Germinal center (tissue), 1 donor: ENCODE measurements at places on chromosomes 5 and 9.

DNA sequence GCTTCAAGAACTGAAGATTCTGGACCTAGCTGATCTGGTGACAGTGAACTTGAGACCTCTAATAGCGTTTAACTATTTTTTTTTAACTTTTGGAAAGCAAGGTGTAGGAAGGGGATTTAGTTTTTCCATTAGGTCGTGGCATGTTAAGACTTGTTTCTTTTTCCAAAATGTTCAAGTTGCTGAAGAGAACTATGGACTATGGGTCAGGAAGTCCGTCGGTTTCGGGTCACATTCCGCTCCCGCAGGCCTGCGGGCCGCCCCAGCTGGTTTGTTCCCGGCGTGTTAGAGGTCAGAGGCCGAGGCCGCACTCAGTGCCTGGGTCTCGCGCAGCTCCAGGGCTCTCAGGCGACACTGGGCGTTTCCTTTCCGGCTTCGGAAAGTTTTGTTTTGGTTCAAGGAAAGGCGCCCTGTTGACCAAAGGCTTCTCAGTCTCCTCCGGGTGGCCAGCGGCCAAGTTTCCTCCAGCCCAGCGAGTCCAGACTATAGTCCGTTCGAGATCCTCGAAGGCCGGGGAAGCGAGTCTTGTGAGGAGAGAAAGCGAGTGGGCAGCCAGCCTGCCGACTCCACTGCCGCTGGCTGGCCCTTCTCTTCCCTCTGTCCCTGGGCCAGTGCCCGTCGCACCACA lies 586 bp upstream of the FCHO2 start:
- DNase-seq, result no peak

- DNase-seq, result no peak
Observed at GRCh38 chr9:128120061-128120740, 7.3 kb downstream of the PTGES2 start.

DNA sequence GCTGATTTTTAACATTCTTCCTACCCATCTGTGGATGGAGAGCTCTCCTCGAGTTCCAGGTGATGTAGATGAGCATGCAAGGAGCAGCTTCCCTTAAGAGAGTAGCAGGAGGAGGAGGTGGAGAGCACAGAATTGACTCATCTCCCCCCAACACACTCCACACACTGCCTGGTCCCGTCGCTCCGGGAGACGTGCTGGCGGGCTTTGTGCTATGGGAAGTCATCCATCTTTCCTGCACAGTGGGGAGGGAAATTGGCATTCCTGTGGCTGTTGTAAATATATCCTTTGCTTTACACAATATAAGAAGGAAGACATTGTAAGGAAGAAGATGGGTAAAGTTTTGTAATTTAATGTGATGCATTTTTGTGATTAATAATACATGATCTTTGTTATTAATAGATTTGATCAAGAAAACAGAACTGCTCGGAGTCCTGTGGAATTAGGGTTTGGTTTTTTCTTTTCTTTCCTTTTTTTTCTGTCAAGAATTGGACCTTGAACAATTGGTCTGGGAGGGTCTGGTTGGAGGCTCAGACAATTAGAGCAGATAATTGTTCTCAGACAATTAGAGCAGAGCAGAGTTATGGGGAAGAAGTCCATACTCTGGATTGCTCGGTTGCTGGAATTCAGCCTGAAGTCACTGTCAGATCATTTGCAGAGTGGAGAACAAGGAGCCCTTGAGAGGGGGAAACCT lies 297.8 kb downstream of the GADD45G start:
- no peak for DNase-seq

- DNase-seq, result no peak
Observed at GRCh38 chr5:135491038-135491551, 38.9 kb upstream of the TIFAB start.

GRCh38 chr5:123515904-123516303 lies 3.9 kb downstream of the CSNK1G3 start:
- no peak for DNase-seq

GRCh38 chr5:26432386-26432785 lies 606.0 kb downstream of the CDH9 start:
- no peak for DNase-seq

DNA sequence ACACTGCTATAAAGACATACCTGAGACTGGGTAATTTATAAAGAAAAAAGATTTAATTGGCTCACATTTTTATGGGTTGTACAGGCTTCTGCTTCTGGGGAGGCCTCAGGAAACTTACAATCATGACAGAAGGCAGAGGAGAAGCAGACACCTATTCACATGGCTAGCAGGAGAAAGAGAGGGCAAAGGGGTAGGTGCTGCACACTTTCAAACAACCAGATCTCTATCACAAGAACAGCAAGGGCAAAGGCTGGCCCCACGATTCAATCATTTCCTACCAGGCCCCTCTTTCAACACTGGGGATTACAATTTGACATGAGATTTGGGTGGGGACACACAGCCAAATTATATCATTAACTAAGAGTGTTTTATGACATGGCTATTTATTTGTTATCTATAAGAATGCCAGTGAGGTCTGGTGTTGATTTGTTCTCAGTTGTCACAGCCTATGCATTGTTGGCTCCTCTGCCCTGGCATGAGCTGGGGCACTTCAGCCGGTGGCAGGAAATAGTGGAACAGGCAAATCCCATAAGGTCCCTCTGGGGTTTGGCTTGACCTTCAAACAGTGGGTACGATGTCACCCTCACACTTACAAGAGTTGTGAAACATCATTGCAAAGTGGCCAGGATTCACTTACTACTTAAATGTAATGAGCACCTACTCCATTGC lies 44.1 kb downstream of the SPARC start:
- no peak for DNase-seq

- no peak for DNase-seq
Observed at GRCh38 chr9:125745018-125745417, 2.2 kb upstream of the PBX3 start.

- DNase-seq, result peak; percentile 37
Observed at GRCh38 chr9:110316261-110317075, 21.2 kb downstream of the TXNDC8 start.

- DNase-seq, result no peak
Observed at GRCh38 chr5:107651325-107651724, 19.4 kb downstream of the EFNA5 start.

DNA sequence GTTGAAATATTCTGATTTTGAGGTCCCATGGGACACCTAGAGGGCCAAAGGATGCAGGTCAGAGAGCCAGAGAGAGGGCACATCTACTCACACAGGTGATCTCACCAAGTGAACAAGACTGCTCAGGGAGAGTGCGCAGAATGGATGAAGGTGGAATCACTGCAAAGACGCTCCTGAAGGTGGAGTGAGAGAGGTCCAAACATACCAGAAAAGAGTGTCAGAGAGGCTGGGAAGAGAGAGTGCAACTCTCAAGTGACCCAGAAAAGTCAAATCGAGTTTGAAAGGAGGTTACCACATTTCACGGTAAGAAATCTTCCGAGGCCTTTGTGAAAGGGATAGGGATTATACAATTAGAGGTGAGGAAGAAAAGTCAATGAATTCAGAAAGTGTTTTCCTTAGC lies 173.4 kb downstream of the EPB41L4A start:
- DNase-seq, result no peak

GRCh38 chr9:79763671-79764285 lies 192.0 kb downstream of the TLE4 start:
- no peak for DNase-seq

GRCh38 chr5:1003296-1003937 lies 5.2 kb upstream of the NKD2 start:
- DNase-seq, result no peak

GRCh38 chr5:113552137-113552536 lies 38.6 kb downstream of the YTHDC2 start:
- no peak for DNase-seq

- no peak for DNase-seq
Observed at GRCh38 chr5:93677359-93677891, 64.0 kb downstream of the POU5F2 start.

DNA sequence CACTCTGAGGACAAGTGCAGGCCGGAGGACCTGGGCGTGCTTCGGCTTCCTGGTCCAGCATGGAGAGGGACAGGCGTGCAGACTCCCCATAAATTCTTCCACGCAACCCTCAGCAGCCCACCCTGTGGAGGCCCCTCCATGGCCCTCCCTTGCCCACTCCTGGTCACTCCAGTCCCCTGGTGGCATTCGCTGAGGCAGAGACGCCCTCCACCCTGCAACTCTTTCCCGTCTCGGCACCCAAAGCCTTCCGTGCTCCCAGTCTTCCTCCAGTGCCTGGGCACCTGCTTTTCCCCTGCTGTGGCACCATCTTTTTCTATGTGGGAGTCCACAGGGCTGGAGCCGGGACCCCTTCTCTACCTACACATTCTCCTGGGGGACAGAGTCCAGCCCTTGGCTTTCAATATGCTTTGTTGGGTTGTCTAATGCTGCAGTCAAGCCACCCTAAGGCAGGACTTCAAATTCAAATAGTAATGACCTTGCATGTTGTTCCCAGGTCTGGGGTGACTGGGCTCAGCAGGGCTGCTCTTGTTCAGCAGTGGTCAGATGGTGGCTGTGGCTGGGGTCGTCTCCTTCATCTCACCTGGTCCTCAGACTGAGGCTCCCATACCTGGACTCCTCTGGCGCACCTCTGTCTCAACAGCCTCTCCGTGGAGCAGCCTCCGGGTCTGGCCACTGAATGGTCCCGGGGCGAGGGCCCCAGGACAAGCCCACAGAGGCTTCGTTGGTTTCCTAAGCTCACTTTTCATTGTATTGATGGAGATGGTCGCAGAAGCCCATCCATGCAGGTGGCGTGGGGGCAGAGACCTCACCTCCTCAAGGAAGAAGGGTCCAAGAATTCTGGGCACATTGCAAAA lies 15.2 kb downstream of the MRPL36 start:
- no peak for DNase-seq
